ENCODE measurements at places on chromosomes 16 and 17.

DNA sequence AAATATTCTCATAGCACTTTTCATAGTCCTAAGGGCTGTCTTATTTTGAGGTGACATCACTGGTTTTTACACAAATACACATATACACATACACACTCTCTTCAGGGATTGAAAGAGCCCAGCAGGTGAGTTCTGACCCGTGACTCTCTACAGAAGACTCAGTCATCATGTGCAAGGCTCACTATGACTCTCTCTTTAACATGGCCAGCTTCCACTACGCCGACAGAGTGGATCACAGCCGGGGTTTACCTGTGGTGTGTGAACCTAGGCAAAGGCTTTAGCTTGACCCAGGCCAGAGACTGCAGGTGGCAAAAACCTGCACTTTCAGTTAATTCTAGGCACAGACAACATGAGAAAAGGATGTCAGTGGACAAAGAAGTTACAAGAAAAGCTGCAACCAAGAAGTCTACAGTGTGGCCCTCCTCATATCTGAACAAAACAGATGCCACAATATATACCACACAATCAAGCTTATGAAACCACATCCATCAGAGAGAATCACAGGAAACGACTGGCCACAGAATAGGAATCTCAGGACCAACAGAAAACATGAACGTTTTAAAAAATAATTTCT, 56.5 kb downstream of the CYTH1 start:
- DNase-seq: no peak

DNA sequence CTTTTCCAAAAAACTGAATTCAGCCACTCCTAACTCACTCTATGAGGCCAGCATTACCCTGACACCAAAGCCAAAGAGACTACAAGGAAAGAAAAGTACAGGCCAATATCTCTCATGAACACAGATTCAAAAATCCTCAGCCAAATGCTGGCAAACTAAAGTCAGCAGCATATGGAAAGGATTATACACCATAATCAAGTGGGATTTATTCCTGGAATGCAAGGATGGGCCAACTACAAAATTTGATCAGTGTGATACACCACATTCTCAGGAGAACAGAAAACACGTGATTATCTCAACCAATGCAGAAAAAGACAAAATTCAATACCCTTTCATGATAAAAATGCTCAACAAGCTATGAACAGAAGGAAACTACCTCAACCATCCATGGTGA, 7.7 kb upstream of the AATK start:
- DNase-seq: no peak

GRCh38 chr17:882827-883585, 96.6 kb downstream of the NXN start:
- no peak for DNase-seq

- peak; percentile 79 for DNase-seq
Observed at GRCh38 chr17:48215583-48216139, 108.1 kb downstream of the SNX11 start.

DNA sequence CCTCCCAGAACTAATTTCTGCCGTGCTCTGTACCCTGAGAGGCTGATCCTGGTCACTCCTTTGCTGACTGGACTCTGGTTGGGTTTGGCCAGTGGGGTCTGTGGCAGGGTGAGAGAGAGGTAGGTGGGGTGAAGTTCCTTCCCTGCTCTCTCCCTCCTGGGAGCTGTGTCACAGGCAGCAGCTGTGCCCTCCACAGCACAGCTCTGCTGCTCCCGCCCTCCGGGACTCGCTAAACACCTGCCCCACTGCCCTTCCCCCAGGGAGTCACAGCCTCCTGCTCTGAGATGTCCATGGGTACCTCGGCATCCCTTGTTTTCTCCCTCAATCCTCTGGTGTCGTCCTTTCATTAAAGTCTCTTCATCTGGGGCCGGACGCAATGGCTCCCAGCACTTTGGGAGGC, 66.4 kb downstream of the SRCIN1 start:
- peak; percentile 94 for DNase-seq

DNA sequence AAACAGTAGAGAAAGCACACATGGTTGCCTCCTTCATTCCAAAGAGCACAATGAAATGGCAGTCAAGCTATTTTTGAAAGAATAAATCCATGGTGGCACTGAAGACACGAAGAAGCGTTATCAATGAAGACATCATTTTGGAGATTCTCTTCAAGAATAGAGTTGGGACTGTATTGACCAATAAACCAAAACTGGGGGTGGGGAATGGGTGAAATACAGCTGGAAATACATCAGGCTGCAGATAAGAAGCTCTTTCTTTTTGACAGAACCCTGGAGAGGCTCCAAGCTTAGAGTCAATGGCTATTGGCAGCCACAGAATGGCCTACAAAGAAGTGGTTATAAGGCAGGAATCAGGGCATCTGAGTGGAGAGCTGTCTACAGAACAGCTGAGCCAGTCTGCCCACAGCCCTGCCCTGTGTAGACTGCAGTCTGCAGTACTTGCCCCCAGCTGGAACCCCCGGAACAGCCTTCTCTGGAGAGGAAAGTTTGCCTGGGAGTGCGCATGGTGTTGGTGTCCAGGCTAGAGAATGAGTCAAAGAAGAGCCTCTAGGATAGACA, 100.4 kb downstream of the STX8 start:
- no peak for DNase-seq

- no peak for DNase-seq
Observed at GRCh38 chr16:65540901-65541300, 419.0 kb upstream of the CDH11 start.

DNA sequence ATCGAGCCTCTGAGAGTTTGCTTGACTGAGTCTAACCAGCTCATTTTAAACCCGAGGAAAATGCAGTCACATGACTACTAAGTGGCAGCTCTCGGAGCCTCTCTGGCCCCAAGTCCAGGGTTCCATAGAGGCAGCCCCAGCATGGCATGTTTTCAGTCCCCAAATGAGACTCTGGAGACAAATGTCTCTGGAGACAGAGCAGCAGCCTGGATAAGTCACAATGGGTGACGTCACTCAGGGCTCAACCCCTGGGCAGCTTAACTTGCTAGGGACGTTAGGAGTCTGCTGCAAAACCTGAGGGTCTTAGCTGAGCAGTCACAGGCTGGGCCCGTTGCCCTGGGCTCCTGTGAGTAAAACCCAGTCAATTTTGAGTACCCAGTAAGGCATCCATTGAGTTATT, 6.9 kb upstream of the STH start:
- no peak for DNase-seq

GRCh38 chr17:44792276-44792675, 33.5 kb downstream of the ADAM11 start:
- no peak for DNase-seq

DNA sequence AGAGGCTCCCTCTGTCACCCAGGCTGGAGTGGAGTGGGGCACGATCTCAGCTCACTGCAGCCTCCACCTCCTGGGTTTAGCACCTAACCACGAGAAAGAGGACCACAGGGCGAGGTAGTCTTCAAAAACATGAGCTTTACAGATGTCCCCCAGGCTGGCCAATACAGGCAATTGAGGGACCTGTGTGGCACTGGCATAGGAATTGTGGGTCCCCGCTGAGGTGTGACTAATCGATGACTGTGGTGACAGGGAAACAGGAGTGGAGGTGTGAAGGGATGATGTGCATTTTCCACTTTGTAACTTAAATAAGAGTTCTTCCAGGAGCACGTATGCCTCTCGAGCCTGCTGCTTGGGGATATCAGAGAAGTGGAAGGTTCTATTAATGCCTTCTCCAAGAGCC, 12.6 kb upstream of the ARHGAP17 start:
- no peak for DNase-seq

DNA sequence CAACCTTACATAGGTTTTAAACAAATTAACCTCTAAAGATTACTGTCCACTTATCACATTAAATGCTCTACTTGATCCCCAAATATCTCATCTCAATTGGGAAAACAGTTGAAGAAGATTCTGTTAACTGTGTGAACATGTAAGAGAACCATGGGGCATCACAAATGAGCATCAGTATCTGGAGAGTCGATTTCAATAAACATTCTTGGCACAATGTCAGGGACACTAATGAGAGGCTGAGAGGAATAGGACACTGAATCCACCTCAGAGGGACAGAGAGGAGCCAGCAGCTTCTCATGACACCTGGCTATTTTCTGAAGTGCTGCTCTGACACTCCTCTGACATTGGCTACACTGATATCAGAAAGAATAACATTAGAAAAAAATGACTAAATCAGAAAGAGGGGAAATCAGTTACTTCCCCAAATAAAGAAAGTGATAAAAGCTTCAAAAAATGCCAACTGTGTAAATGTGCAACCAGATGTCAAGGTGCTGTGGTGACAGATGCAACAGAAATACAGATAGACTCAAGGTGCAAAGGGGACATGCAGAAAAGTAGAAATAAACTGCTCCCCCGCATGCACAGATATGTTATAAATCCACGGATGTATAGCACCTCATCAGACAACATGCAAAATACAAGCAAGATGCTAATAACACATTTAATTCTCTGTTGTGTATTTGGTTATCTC, 67.4 kb downstream of the SNX11 start:
- peak; percentile 60 for DNase-seq

DNA sequence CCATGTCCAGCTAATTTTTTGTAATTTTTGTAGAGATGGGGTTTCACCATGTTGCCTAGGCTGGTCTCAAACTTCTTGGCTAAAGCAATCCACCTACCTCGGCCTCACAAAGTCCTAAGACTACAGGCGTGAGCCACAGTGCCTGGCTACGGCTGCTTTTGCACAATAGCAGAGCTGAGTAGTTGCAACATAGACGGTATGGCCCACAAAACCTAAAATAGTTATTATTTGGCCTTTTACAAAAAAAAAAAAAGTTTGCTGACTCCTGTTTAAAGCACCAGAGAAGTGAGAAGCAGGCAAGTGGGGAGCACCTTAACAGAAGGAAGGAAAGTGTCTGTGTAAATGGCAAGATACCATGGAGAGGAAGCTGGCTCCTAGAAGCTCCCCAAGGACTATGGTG, 5.3 kb upstream of the HSF5 start:
- DNase-seq: no peak

DNA sequence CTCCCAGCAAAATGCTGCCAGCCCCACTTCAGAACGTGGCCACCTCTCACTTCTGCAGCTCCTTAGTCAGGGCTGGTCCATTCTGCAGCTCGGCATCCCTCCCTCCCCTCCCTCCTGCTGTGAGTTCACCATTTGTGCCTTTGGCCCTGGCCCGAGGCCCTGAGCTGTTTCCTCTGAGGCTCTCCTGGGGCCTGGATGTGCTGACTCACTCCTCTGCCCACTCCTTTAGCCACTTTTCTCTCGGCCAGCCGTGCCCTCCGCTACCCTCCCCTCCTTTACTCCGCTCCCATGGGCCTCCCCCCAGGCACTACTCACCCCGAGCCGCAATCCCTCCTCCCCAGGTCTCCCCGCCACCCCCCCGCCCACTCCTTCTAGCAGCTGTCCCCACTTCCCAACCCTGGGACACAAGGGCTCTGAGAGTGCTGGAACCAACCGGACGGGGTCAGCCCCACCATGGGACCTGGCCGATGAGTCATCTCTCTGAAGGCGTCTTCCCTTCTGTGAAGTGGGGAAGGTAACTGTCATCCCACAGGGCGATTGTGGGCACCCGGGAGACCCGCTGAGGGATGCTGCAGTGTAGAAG, 11.5 kb downstream of the KCNG4 start:
- no peak for DNase-seq

GRCh38 chr17:62064791-62065563, at the start of gene MED13:
Gene MED13, minus strand, starts transcription at chr17:62065278. Its CDS starts 73 bp downstream, at chr17:62065205.
- DNase-seq: peak; percentile 41

- no peak for DNase-seq
Observed at GRCh38 chr17:31696703-31697325, 162.2 kb downstream of the COPRS start.

GRCh38 chr16:56946767-56947603, 14.8 kb upstream of the CETP start:
- DNase-seq: no peak

DNA sequence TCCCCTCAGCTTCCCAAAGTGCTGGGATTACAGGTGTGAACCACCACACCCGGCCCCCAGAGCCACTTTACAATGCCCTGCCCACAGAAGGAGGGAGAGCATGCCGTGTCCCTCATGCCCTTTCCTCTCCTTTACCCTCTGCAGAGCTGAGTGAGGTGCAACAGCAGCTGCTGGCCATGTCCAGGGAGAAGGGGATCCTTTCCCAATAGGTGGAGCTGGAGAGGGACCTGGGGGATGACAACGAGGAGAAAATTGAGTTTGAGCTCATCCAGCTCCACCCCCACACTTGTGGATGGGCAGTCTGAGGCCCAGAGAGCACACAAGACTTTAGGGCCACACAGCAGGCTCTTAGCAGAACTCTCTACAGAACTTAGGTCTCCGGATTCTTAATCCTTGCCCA, 7.9 kb upstream of the GSDMA start:
- no peak for DNase-seq

DNA sequence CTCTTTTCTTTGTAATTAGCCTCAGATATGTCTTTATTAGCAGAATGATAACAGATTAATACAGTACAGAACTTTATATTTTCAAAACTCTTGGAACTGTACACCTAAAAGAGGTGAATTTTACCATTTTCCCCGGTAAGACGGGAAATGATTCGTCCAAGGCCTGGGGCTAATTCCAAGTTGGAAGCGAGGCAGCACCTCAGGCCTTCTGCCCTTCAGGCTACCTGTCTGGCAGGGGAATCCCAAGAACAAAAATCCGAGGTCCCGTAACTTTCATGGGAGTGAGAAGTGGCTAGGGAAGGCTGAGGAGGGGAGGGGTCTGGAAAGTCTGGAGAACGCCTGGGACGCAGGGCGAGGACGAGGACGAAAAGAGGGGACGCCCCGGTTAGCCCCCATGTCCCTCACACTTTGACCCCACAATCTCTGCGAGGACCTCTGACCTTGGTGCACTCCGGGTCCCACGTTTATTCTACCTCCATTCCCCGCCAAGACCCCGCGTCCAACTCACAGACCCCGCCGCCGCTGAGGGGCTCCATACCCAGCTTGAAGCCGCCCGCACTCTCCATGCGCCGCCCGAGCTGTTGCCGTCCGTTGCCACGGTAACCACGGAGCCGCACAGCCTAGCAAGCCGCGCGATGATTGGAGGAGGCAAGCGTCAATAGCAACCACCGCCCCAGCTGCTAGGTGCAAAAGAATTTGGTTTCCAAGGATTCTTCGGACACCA, at the start of gene HYDIN:
Gene HYDIN (minus strand): TSS at position 601 of the 724 bp plus-strand sequence. CDS start 43,827 bp downstream, outside the sequence.
- DNase-seq: peak; percentile 65

GRCh38 chr17:82548681-82549303, 29.3 kb downstream of the FOXK2 start:
- no peak for DNase-seq

- no peak for DNase-seq
Observed at GRCh38 chr17:55668312-55668920, 54.2 kb downstream of the TMEM100 start.

- no peak for DNase-seq
Observed at GRCh38 chr16:27458987-27459688, 57.2 kb downstream of the IL21R start.

GRCh38 chr16:60217787-60218186, 1483.7 kb upstream of the GOT2 start:
- no peak for DNase-seq

DNA sequence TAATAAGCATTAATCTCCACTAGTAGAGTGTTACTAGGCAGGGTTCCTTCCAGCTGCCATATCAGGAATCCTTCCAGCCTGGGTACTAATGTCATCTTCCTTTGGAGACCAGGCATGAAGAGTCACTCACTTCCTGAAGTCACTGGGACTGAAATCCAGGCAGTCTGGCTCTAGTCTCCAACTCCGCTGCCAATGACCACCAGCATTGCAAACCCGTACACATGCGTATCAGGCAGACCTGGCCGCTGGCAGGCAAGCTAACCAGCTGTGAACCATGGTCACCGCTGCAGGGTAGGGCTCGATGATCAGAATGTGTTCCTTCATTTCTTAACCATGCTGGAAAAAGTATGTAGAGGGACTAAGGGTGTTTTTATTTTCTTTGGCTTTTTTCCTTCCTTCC, 255.5 kb downstream of the CDH13 start:
- DNase-seq: no peak

Measured in NCI-H774 (cell line).